AG10803 (cell line): ENCODE measurements at places on chromosomes 4 and X.
A peak's percentile ranks its signal among the peaks of the same experiment; 100 is the strongest.

DNA sequence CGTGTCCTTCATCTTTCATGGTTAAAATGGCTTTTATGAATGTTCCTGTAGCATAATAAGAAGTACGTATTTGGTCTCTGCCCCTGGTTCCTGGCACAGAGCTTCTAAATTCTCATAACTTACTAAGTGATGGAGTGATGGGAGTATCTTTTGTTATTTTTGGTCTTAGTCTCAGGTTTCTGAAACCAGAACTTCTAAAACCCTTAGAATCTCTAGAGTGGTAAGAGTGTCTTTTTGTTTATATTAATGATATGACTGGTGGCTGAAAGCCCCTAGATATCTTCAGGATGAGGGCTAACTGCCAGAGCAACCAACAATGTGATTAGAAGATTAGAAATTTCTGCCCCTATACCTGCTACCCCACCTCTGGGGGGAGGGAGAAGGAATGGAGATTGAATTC is 45.8 kb upstream of the BBS12 start:
- no peak for DNase-seq

GRCh38 chr4:3673716-3674478 is 92.3 kb upstream of the ADRA2C start:
- no peak for DNase-seq

DNA sequence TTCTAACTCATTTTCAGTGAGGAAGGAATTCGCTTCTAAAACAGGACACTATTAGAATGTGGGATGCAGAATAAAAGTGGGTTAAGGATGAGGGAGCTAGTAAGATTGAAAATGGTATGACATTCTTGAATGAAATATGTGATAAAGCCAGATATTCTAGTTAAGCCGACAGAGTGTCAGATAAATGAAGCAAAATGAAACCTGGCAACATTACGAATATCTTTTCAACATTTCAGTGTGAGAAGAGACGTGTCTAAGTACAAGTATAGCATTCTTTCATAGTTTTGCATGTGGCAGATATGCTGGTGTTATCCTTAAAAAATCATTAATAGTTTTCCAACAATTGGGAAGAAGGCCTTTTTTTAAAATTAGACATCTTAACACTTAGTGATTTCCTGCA is 1101.4 kb downstream of the RPA4 start:
- DNase-seq: no peak

DNA sequence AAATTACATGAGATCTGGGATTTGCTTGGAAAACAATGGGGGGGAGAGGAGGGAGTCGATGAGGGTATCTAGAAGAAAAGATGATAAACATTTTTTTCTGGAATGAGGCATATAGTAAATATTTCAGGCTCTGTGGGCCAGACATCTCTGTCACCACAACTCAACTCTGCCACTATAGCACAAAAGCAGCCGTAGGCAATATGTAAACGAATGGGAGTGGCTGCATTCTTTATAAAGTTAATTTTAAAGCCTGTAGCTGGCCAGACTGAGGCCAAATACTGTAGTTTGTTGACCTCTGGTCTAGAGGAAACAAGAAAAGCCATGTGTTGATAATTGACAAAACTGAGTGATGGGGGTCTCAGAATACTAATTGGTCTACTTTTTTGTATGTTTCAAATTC is 14.1 kb upstream of the TCEANC start:
- no peak for DNase-seq

DNA sequence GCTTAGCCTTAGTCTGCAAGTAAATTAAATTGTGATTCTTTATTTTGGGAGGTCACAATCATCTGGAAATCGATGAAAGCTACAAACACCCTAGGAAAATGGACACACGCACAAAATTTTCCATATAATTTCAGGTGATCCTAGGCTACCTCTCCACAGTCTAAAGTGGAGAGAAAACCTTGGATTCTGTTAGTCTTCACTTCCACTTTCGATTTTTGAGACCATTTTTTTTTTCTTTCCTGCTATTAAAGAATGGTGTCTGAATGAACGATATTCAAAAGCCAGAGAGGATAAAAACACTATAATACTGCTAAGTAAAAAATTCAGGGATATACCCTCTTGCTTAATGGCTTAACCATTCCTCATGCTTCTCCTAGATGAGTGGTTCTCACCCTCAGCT is 1.7 kb downstream of the FBXL5 start:
- no peak for DNase-seq

DNA sequence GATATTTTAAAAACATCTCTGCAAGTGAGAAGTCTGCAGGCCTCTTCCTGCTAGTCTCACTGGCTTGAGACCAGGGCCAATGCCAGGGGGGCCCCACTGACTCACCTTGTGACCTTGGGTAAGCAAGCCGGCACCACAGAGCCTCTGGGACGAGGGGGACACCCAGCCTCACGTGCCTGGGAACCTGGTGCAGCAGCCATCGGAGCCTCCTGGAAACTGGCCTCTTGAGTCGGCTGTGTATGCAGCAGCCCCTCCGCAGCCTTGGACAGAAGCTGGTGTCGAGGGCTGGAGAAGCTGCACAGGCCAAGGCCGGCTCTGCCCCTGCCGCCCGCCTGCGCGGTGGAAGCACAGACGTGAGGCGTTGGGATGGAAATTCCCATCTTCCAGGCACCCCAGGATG is 8.7 kb downstream of the TADA2B start:
- DNase-seq: no peak

DNA sequence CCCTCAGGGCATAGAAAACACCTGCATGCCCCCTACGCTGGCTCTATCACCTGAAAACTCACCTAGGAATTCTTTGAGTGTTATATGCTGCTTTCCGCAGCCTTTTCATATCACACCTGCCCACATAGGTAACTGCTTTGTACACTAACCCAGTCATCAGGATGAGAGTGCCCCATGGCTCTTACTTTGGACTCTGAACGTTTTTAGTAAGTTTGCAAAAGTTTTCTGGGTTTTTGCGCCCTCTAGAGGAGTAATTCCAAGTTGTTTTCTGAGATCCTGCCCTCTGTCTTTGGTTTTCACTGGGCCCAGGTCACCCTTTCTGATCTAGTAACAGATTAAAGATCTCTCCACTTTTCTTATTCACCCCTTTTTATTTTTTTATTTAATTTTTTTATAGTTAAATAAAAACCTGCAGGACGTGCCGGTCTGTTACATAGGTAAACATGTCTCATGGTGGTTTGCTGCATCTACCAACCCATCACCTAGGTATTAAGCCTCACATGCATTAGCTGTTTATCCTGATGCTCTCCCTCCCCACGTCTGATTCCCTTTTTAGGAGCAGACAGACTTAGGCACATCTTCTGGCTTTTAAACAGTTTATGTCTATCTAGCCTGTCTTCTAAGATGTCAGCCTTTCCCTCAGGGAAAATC is 139.2 kb downstream of the NWD2 start:
- DNase-seq: peak; percentile 8

DNA sequence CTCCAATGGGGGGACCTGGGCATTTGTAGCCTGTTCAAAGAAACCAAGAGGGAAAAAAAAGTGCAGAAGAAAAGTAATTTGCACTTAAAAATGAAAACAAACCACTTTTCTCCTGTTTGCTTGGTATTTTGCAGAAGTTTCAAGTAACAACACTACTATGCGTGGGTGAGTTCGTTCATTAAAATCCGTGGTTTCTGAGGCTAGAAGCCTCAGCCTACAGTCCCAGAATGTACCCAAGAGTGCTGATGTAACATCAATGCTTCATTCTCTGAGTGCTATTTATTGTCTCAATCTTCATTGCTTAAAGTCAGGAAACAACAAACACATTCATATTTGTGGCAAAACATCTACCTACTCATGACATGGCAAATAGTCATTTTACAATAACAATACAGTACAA is 29.2 kb downstream of the LGI2 start:
- DNase-seq: no peak

DNA sequence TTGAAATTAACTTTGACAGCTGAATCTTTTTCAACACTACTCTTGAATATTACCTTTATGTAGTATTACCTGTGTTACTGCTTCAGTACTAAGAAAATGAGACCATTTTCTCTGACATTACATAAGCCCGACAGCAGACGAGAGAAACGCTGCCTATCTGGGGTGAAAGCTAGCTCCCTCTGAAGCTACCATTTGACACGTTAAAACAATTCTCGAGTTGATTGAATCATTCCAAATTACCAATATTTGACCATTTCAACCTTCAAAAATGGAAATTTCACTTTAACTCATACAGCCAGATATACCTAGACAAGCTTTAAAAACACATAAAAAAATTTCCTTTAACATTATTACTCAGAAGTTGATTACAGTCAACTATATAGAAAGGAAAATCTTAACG is 836 bp downstream of the GPM6A start:
- DNase-seq: no peak

DNA sequence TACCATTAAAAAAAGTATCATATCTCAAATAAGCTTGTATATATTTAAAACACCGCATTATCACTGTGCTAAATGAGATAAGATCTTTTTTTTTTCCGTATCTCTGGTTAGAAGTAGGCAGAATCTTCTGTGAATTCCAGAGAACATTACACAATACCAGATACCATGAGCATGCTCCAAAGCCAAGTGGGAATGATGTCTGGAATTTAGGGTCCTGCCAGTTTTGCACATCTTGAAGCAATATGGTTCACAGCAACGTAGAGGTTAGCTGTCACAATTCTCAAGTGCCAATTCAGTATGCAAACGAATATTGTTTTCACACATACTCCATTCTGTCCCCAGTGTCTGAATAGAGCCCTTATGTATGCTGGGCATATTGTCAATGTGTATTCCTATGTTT is 127.5 kb upstream of the NEIL3 start:
- peak; percentile 95 for DNase-seq

GRCh38 chrX:121781991-121782390 is 734.6 kb downstream of the GLUD2 start:
- no peak for DNase-seq

GRCh38 chr4:170025523-170026252 is 507 bp downstream of the MFAP3L start:
- DNase-seq: peak; percentile 20

DNA sequence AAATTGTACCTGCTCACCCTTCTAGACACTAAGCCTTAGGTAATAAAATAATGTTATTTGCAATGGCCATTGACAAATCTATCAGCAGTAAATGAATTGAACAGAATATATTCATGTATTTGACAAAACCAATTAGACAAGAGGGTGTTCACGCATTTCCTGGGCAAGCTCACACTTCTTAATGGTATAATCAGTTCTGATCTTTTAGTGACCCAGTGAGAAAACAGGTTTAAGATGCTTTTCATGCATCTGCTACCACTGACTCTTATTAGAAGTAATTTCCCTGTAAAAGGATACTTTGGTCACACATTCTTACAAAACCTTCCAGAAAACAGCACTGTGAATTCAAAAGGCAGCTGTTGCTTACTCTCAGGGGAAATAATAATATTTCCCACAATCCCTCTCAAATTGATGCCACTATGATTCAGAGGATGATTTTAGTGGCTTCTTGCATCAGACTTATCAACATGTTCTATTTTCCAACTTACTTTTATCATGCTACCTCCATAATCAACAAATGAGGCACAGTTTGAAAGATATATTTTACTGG is 313.9 kb upstream of the NWD2 start:
- DNase-seq: no peak

- no peak for DNase-seq
Measured at GRCh38 chrX:39309721-39310152, 508.5 kb downstream of the MID1IP1 start.

- peak; percentile 79 for DNase-seq
Measured at GRCh38 chr4:108068442-108068841, 78.8 kb downstream of the HADH start.

DNA sequence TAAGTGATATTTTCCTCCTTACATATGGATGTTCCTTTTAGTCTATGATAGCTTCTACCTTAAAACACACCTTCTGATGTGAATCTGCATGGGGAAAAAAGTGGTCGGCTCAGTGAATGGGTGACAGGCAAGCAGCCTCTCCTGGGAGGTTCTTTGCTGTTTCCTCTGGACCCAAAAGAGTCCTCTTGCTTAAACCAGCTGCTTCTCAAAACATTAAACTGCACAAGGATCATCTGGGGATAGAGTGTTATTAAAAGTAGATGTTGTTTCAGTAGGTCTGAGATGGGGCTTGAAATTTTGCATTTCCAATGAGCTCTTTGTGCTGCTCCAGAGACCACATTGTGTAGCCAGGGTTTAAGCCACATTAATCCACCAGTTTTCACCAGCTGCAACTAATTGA is 452.9 kb downstream of the IL1RAPL1 start:
- DNase-seq: no peak

GRCh38 chr4:31613946-31614623 is 893.9 kb downstream of the PCDH7 start:
- no peak for DNase-seq

DNA sequence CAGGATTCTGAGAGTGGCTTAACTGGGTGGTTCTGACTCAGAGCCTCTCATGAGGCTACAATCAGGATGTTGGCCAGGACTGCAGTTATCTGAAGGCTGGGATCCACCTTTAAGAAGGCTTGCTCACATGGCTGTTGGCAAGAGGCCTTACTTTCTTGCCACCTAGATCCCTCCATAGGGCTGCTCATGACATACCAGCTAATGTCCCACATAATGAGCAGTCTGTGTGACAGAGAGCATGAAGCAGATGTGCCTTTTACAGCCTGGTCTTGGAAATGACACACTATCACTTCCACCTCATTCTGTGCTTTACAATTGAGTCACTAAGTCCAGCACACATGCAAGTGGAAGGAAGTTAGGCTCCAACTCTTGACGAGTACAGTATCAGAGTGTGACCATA is 4.3 kb upstream of the RBM3 start:
- peak; percentile 33 for DNase-seq

DNA sequence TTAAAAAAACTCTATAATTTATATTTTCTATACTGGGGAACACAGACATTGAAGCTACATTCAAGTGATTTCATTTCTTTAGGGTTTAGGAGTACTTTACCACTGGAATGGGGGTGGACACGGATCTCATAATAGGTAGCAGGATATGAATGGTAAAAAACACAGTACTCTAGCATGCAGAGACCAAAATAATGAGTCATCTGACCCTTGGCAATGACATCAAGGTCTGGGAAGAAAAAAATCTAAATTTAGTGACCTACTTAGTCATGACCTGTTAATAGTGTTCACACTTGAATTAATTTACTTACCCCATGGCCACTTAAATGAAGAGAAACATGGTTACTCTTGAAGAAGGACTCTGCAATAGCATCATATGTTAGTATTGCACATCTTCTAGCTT is 187.9 kb downstream of the EPHA5 start:
- DNase-seq: no peak

GRCh38 chr4:61782133-61782532 is 582.0 kb downstream of the ADGRL3 start:
- DNase-seq: no peak

DNA sequence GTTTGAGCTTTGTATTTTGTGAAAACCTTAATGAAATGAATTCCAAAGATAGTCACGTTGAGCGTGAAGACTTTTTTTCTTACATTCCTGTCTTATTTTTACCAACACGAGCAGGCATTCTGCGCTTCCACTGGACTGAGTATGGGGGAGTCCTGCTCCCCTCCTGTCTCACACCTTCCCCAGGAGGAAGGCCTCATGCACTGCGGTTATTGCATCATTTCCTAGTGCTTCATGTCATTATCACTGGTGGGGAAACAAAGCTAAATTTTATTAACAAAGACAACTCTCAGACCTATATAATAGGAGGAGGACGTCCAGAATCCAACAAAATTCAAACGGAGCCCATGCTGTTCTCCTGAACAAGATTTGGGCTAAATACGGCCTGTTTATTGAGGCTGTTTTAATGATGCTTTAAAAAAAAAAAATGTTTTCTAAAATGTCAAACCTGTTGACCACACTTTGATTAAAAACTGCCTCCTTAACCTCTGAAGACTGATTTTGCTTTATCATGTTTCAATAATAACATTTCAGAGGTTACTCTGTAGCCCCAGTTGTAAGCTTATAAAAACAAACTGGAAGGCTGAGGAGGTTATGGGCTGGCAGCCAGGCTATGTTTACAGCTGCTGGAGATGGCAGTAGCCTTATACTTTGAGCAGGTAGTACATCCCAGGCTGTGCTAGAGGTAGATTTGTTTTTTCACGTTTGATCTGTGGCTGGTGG is 118.0 kb downstream of the SOWAHB start:
- no peak for DNase-seq
